Activated T-cell treated with anti-CD3 and anti-CD28 coated beads for 1 hour (primary cell): ENCODE measurements at places on chromosomes 13 and 19.

- DNase-seq, result no peak
These were observed 12.0 kb upstream of the SLC7A1 start for GRCh38 chr13:29607465-29607864.

- no peak for DNase-seq
These were observed 78.7 kb upstream of the GPC6 start for GRCh38 chr13:93147946-93148345.

- DNase-seq, result no peak
These were observed 17.9 kb upstream of the EPHX3 start for GRCh38 chr19:15249972-15250639.

GRCh38 chr13:34020388-34020787 is 202.4 kb downstream of the RFC3 start:
- DNase-seq, result no peak
